ENCODE measurements at places on chromosomes 1 and 21. TPM values are rescaled to one million over a fixed set of nuclear protein-coding genes. Genes with fewer than 3 reads are reported as not detected.

DNA sequence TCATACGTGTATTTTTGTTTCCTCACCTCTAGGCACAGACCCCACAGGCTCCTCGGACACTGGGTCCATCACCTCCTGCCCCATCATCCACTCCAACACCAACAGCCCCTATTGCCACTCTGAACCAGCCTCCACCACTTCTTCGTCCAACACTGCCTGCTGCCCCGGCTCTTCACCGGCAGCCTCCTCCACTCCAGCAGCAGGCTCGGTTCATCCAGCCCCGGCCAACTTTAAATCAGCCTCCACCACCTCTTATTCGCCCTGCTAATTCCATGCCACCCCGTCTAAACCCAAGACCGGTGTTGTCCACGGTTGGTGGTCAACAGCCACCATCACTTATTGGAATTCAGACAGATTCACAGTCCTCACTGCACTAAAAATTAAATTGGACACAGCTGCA is 13.2 kb upstream of the TRAF5 start:
- DNase-seq, result no peak

DNA sequence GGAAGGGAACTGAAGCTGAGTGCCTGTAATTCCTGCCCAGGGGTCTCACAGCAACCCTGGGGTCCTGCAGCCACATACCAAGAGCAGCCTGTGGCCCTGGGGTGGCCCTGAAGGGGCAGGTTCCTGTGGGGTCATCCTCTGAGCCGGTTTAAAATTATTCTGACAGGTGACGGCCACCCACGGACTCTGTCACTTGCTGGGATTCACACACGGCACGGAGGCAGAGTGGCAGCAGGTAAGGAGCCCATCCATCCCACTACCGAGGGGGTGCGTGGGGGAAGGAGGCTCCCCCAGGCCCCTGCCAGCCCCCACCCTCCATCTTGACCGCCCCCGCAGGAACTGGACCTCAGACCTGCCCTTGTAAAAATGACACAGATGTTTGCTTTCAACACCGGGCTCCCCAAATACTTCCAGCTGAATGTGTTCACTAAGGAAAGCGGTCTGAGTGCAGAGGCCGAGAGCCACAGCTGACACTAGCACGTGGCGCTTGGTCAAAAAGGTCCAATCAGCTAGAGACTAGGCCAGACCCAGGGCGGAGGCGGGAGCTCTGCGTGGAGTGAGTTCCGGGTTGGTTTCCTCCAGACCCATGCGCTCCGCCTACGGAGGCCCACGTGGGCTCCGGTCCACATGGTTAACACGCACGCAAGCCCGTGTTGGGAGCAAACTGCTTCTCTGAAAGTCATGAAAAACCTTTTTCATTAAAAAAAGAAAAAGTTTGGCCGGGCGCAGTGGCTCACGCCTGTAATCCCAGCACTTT is 10.0 kb downstream of the YBEY start:
- DNase-seq, result peak; percentile 68

GRCh38 chr1:155884031-155884960 is 24.9 kb downstream of the SYT11 start:
- peak; percentile 29 for DNase-seq

GRCh38 chr1:222543817-222544216 is 4.1 kb downstream of the HHIPL2 start:
- DNase-seq, result peak; percentile 56

GRCh38 chr1:96020378-96020777 is 701.2 kb upstream of the PTBP2 start:
- DNase-seq, result no peak

- DNase-seq, result no peak
Observed at GRCh38 chr1:220294846-220295301, 22.6 kb upstream of the RAB3GAP2 start.

GRCh38 chr1:229184066-229184465 is 86.8 kb upstream of the RAB4A start:
- no peak for DNase-seq

DNA sequence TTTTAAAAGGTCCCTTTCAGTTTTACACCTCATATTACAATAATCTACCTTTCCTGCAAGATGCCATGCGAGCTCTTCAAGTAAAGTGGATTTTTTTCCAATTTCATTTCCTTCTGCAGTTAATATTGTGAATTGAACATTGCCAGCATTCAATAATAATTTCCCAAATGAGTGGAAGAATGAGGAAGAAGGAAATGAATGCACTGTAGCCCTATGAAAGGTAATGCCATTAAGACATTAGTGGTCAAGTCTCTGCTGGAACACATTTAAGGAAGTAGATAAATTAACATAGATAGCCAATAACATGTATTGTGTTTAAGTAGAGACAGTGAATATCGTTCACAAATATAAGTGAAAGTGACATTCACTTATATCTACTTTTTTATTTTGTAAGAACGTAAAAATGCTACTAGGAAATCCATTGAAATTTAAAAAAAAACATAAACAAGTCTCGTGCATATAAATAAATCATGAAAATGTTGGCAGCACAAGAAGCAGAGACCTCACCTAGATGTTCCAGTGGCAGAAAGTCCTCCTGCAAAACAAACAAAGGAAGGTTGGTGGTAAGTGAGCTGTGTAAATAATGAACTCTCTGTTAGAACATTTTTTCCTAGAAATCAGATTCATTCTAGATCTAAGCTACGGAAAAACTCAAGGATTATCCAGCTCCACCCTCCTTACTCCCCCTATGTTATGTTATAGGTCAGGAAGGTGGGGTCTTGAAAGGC is 17.7 kb downstream of the FCRL3 start:
- no peak for DNase-seq

GRCh38 chr21:21158376-21158918 is 160.2 kb downstream of the NCAM2 start:
- no peak for DNase-seq

DNA sequence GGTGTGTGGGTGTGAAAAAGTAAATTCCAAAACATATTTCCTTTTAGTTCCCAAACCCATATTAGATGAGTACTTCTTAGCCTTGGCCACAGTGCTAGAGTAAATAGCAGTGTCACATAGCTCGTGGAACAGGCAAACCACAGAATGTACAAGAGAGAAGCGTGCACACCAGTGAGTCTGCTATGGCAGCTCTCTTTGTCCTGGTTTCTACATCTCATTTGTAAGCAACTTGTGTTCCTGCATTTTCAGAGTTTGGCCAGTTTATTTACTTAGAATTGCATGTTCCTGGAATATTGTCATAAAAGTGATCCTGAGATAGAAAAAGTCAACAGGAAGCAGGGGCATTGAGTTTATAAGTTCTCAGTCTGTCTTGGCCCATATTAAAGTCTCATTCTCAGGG is 142.1 kb downstream of the DHRS3 start:
- no peak for DNase-seq

NES gene
- 5.5 TPM for total RNA-seq

TBX15 gene
- total RNA-seq, result 2.7 TPM

CFHR1 gene
- not detected for total RNA-seq

RGS8 gene
- not detected for total RNA-seq

SHISAL2A gene
- not detected for total RNA-seq

A3GALT2 gene
- not detected for total RNA-seq
